Stimulated activated CD8-positive, alpha-beta memory T cell treated with anti-CD3 and anti-CD28 coated beads, Interleukin-7, amount 100 ng/mL, for 1 hour (primary cell): ENCODE measurements at places on chromosomes 5 and 9.
A peak's percentile ranks its signal among the peaks of the same experiment; 100 is the strongest.

GRCh38 chr5:140239939-140240700 is 62.8 kb downstream of the PFDN1 start:
- DNase-seq, result peak; percentile 12

GRCh38 chr5:152262667-152263066 is 142.4 kb downstream of the NMUR2 start:
- DNase-seq, result no peak

DNA sequence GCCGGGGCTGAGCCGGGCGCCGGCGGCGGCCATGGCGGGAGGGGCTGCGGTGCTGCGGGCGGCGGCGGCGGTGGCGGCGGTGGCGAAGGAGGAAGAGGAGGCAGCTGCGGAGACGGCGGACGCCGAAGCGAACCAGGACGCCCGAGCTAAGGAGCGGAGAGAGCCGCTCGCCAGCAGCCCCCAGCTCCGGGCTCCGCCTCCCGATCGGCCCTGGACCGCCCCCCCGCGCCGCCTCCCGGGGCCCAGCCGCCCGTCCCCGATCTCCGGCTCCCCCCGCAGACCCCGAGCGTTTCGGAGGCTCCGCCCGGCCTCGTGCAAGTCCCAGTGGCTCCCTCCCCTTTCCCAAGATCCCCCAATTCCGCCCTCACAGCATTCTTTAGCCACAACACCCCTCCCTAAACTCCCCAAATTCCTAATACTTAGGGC is at the start of gene ASTN2:
Gene ASTN2, minus strand, starts transcription at position 152 of the 426 bp plus-strand sequence. Its CDS starts 119 bp downstream, at position 33.
- no peak for DNase-seq

DNA sequence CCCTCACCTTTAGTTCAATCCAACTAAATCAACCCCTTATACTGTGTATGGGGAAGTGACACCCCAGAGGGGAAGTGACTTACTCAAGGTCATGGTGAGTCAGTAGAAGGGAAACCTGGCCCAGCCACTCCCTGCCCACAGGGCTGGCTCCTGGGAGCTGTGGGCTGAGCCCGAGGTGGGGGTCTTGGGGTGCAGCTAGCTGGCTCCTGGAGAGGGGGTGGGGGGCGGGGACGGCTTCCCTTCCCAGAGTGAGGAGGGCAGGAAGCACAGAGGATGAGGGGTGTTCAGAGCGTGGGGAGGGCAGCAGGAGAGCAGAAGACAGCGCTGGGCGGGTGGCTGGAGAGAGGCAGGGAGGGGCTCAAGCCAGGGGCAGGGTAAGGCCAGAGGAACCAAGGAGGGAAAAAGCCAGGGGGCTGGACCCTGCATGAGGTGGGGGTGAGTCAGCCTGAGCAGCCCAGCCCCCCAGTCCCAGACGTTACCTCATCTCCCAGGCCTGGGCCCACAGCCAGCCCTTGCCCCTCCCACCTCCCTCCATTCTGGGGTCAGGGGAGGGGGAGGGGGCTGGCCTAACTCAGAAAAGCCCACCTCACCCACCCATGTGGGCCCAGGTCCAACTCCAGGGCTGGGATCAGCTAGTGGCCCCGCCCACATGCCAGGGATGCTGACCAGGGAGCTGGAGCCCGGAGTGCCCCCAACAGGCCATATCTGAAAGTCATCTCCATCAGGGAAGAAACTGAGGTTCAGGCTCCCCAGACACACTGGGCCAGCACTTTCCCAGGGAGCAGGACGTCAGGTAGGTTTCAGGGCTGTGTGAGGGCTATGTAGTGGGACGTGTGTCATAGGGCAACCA is 2.8 kb downstream of the PDLIM7 start:
- no peak for DNase-seq

- no peak for DNase-seq
These were observed 96.7 kb upstream of the ARAP3 start for GRCh38 chr5:141778683-141779082.

DNA sequence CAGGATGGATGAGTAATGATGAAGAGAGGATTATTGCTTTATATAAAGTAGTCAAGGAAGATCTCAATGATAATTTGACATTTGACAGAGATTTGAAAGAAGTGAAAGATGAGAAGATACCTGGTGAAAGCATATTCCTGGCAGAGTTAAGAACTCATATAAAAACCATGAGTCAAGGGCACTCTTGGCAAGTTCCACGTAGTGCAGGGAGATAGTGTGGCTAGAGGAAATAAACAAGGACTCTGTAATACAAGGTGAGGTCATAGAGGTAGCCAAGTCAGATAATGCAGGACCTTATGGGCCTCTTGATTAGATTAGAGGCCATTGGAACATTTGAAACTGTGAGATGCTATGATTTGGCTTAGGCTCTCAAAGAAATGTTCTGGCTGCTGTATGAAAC is 72.3 kb downstream of the HCN1 start:
- no peak for DNase-seq

GRCh38 chr9:132472199-132472598 is 62.2 kb downstream of the CFAP77 start:
- no peak for DNase-seq

DNA sequence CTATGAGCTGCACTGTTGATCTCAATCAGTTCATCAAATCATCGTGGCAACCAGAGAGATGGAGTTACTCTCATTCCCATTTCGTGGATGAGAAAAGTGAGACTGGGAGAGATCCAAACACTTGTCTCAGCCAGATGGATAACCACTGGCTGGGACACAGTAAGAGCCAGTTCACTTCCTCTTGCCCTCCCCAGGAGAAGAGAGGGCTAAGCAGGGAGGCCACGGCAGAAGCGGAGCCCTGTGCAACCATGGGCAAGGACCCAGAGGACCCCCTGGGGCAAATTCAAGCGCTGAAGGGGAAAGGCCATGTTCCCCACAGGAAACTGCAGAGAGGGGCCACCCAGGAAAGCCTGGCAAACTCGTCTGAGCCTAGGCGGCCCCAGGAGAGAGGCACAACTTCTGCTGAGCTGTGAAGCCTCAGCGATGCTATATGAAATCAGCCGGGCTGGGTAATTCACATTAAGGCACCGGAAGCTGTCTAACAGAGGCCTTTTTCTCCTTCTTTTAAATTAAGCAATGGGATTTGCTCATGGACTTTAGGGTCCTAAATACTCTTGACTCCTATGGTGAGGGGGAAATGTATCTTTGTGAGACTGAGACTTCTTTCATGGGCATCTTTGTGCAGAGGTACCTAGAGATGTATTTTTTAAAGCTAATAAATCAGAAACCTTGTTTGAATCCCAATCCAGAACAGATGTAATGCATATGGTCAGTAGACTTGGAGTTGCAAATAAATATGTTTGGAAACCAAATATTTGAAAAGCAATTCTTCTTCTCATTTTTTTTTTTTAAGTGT is 137.1 kb upstream of the SMIM23 start:
- DNase-seq, result no peak

- DNase-seq, result no peak
These were observed 149.4 kb downstream of the MACROH2A1 start for GRCh38 chr5:135249658-135250057.

GRCh38 chr5:64417390-64417789 is 88.4 kb upstream of the RGS7BP start:
- DNase-seq, result no peak

GRCh38 chr5:79021753-79022152 is 36.6 kb upstream of the ARSB start:
- no peak for DNase-seq

DNA sequence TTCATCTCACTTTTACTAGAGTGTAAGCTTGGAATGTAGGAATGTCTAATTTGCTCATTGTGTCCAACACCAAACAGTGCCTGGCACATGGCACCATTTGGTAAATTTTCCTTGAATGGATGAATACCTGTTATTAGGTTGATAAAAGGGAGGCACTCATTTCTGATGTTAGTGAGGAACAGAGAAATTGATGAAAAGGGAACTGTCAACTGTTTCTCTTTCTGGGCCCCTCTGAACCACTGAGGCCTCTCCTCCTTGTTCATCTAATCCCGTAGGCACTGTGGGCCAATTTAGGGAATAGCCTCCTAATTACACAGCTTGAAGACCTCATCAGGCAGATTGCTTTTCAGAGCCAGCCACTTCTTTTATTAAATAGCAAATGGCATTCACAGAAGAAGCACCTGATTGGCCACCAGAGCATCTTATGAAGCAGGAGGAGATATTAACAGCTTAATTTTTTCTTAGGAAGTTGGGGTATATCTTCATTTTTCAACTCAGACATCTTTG is 22.6 kb downstream of the MRRF start:
- DNase-seq, result no peak

GRCh38 chr5:109833946-109834345 is 144.2 kb downstream of the MAN2A1 start:
- no peak for DNase-seq

- no peak for DNase-seq
These were observed 16.1 kb upstream of the CRB2 start for GRCh38 chr9:123339666-123340510.

GRCh38 chr5:81817980-81818379 is 67.1 kb upstream of the SSBP2 start:
- no peak for DNase-seq

DNA sequence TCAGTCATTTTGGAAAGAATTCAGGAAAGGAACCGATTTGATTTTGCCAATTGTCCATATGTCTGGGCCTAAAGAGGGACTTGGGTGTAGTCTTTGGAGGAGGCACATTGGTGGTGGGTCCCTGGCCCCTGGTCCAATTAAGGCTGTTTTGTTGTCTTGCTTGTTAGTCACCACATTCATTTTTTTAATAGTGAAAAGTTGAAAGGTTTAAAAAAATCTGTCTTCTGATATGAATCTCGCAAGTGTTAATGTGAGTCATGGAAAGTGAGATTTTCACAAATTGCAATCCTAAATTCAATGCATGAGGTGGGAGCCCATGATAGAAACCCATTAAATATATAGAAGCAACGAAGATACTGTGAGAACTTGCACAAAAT is 165.9 kb upstream of the OTULINL start:
- no peak for DNase-seq

DNA sequence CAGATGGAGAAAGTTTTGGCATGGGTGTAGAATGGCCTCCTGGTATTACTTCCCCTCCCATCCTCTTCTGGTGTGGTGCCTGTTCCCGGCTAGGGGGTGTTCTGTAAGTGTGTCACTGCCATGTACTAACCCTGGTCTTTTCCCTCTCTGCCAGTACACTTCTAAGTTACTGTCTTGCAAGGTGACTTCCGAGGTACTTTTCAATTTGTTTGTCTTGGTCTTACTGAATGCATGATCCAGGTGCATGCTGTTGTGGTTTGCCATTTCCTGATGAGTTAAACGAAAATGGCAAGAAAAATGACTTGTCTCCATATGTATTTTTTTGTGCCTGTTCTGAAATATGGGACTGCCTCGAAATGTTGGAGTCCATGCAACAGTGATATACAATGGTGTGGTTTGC is 46.0 kb downstream of the C9orf152 start:
- no peak for DNase-seq

GRCh38 chr5:95331358-95331757 is 46.5 kb upstream of the MCTP1 start:
- no peak for DNase-seq

DNA sequence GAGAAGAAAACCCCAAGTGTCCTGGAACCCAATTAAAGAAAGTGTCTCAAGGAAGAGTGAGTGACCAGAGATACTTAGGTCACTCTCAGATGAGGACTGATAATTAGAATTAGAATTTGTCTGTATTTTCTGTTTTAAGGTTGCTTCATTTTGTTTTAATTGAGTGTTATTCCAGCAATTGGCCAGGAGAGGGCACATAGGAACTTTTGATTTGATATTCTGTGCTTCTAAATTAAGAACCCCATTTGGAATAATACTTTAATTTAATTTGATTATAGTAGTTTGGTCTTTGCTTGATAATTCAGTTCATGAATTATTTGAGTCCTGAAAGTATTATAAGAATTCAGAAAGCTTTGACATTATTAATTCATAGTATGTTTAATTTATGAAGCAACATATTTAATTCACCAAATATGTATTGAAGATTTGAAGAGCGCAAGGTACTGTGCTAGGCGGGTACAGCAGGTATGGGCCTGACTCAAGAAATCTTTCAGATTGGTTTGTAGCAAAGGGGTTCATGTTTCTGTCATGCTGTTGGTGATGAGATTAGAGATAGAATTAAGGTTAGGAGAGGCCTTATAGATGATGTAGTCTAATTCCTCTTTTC is 4.9 kb downstream of the MRPL22 start:
- no peak for DNase-seq

DNA sequence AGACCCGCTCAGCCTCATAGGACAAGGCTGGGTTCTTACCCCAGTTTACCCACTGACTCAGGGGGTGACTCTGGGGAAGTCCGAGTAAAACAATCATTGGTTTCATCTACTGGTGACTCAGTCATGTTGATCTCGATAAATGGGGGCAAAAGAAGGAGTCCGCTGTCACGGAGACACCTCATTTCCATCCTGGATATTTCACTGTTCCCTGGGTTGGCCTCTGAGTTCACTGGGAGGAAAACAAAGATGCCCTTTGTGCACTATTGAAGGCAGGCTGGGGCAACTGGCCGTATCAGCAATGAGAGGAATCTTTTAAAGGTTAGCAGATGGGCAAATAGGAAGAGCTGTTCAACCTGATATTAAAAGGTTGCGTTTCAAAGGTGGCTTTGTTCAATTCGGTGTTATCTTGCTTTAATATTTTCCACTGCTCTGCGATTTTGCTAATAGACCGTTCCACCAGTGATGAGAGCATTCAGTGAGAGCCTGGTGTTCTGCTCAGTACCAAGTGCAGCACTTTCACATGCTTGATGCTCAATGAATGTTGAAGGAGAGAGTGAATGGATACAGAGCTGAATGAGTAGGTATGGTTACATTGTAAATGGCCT is 110.2 kb upstream of the EGFLAM start:
- DNase-seq, result no peak

DNA sequence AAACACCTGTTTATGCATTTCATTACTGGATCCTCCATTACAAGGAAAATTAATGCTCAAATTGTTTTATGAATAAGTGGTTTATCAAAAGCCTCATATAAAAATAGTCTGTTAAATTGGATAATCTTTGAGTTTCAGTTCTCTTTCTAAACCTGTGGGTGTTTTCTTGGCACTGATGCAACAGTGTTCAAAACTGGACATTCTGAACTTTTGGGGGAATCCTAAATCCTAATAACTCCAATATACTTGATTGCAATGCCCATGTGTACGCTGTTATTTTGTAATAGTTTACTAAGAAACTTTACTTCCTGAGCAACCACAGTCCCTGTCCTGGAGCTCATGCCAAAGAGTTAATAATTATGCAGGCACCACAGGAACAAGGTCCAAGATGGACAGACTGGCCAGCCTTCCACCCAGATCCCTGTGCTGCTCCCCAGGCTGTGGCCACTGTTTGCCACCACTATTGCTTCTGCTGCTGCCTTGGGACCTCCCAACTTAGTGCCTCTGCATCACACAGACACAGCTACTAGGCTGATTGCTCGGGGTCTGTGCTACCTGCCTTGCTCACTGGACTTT is 14.0 kb downstream of the IRGM start:
- DNase-seq, result no peak

- peak; percentile 37 for DNase-seq
These were observed 10.6 kb upstream of the P4HA2 start for GRCh38 chr5:132238169-132238744.

DNA sequence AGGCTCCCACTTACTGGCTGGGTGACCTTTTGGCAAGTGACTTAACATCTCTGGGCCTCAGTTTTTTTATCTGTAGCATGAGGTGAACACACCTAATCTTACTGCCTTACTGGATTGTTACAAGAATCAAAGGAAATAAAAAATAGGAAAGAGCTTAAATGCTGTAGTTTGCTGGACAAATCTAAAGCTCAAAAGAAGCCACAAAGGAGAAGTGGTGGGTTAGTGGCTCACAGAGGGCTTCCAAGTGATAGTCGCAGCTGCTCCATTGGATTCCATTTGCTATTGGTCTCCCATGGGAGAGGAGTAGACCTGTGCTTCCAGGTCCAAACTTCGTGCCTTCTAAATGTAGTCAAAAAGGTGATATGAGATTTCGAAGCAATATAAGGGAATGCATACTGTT is 123.6 kb downstream of the SEMA6A start:
- no peak for DNase-seq
